ENCODE measurements at places on chromosomes 1 and 21. TPM values are rescaled to one million over a fixed set of nuclear protein-coding genes. Genes with fewer than 3 reads are reported as not detected.

Gene ADAMTS5
- total RNA-seq: not detected

GRCh38 chr1:114322734-114323133 is 169.1 kb upstream of the SYT6 start:
- no peak for DNase-seq

Gene CD1B
- not detected for total RNA-seq

- no peak for DNase-seq
These were observed 47.6 kb downstream of the FCRL3 start for GRCh38 chr1:157652859-157653493.

Gene SYNC
- not detected for total RNA-seq

Measured in activated T-helper 2 cell treated with anti-CD3 and anti-CD28 coated beads, Interferon-gamma antibody, Interleukin-2, Interleukin-4, amounts not matched to agents 10 μg/mL and 5 μg/mL and 100 μg/mL, durations not matched to agents 14 hours and 24 hours and 36 hours (primary cell).